Calu3 (cell line): ENCODE measurements at places on chromosomes 12 and 14.

- no peak for DNase-seq
These were observed 168.7 kb downstream of the PHLDA1 start for GRCh38 chr12:75862692-75863471.

DNA sequence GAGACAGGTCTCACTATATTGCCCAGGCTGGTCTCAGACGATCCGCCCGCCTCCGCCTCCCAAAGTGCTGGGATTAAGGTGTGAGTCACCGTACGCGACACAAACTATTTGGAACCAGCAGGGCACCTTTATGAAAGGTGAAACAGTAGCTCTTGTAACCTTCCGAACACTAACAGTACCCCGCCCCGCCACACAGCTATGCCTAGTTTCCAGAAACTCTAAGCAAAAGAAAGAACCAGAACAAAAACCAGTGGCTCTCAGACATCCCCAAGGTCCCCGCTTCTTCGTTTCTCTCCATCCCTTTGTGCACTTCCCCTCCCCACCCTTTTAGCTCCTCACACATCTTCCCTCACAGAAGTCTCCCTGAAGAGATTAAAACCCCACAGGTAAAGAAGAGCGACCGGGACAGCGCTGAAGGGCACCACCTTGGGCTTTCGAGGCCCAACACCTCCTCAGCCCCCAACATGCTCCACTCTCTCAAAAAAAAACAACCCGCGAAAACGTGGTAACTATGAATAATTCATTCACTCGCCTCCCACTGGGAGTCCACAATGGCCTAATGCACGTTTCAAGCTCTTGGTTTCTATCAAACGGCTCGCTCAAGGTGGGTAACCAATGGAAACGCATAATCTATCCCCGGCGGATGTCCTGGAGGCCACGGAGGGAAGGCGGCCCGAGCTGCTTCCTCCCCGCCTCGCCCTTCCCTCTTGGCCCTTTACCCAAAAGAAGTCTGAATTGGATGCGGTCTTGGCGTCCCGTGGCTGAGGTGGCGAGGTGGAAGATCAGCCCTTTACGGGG lies 877 bp downstream of the BAG5 start:
- peak; percentile 31 for DNase-seq

DNA sequence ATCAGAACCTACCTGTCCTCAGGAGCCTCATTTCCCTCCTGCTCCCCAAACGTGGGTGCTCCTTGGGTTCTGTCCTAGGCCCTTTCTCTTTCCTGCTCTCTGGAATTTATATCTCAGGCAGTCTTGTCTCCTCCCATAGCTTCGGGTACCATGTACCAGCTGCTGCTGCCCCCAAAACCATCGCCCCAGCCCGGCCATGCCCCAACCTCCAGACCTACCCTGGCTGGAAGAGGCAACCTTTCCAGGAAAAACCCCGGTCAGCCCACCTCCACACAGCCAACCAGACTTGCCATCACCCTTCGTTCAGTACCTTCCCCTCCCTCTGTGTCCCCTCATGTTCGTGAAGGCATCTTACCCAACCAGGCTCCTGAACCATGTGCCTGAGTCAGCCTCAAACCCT lies 165.1 kb downstream of the CALM1 start:
- DNase-seq = no peak

DNA sequence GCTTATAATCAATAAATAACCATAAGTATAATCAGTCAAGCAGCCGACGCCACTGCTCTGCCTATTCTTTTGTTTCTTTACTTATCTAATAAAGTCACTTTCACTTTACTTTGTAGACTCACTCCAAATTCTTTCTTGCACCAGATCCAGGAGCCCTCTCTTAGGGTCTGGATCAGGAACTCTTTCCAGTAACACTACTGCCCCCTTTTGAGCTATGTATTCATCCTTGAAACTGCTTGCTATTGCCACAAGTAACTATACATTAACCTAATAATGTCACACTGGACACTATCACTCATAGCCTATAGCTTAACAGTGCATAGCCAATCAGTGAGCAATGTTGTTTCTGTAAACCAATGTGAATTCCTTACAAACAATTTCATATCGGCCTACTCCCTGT lies 2.8 kb upstream of the NID2 start:
- no peak for DNase-seq

DNA sequence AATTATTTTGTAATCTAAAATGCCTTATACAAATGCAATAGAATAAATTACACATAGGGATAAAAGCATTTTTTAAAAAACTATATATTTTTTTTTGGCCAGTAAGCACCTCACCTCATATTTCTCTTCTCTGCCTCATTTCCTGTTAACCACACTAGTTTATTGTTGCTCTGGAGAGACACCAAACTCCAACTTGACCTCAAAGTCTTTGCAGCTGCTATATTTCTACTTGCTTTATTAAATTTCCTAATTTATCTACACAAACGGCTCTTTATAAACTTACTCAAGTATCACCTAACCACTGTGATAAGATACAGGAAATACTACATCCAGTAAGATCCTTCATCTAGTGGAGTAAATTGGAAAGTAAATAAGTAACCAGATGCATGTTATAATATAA lies 622.3 kb downstream of the C12orf50 start:
- no peak for DNase-seq

- DNase-seq = no peak
These were observed at the start of gene C14orf180 for GRCh38 chr14:104579507-104579906. TSS of gene C14orf180 (plus strand) at chr14:104579764. CDS start at chr14:104586431, 6,667 bp downstream.

DNA sequence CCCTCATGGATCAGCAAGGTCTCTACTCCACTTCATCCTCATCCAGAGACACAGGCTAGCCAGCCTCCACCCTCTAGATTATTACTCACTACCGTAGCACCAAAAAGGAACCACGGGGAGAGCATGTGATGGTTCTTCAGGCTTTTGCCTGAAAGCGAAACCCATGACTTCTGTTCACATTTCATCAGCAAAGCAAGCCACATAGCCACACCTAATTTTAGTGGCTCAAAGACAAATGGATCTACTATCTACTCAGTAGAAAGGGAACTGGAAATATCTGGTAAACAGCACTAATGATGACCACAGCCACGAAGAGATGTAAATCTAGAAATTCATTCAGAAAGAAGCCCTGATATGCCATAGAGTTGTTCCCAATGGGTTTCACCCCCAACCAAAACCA lies 51.4 kb downstream of the VCPKMT start:
- no peak for DNase-seq

DNA sequence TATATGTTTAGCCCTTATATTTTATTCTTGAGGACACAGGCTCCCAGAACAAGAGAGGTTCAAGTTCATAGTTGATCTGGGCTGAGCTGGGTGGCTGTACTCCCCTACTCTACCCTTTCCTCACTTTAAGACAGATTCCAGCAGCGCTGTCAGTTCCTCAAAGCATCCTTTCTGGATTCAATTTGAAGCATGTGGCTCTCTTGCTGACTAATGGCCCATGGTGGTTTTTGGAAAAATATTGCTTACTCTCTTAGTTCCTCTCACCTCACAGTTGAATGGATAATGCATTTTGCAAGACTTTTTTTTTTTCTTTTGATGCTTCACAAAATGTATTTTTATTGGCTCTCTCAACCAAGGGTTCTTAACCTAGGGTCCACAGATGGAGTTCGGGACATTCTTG lies 4.1 kb downstream of the PELI2 start:
- DNase-seq = no peak

DNA sequence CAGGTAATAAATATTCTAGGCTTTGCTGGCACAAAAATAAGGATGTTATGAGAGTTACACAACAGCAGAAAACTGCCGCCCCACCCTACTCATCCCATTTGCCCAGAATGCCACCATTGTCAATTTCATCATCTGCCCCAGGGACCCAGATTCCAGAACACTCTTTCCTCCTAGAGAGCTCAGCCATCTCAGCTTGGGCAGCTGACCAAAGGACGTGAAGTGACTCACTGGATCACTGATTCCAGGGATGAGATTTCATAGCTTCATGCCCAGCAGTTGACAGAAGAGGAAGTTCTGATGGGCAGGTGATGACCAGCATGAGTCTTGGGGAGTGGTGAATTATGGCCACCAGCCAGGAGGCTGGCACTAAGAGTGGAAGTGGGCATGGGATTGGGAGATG lies 450.3 kb downstream of the RMST start:
- peak; percentile 8 for DNase-seq

DNA sequence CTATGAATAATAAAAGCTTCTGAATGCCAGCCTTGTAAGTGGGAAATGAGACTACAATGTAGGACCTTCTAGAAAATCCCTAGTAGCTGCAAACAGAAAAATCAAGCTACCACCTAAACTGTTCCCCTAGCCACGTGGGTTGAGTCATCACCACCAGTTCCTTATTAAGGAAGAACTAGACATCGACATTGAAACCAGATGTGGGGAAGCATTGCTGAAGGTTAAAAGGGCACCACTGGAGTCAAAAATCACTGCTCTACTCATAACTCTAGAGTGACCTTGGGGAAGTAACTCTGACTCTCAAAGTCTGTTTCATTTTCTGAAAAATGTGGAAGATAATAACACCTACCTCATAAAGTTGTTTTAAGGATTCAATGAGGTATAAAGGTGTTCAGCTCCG lies 9.4 kb upstream of the CNIH1 start:
- DNase-seq = no peak

GRCh38 chr12:101764051-101764792 lies 25.0 kb upstream of the SYCP3 start:
- DNase-seq = no peak

DNA sequence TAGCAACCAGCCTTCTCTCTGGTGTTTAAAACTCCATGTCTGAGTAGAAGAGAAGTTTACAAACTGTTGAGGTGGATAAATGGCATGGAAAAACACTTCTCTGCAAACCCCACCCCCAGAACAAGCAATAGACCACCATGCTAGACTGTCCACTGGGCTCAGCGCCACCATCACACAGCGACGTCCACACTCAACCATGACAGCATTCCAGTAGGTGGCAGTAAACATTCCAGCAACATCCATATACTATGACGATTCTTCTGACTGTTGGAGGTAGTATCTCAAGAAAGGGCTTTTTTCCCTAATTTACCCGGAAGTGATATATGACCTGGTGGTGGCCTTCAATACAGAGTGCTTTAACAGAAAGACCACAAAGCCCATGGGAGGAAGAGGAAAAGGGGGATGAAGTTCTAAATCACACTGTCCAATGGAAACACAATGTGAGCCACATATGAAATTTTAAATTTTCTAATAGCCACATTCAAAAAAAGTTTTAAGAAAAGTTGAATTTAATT lies 152.2 kb downstream of the SLC15A4 start:
- DNase-seq = no peak

DNA sequence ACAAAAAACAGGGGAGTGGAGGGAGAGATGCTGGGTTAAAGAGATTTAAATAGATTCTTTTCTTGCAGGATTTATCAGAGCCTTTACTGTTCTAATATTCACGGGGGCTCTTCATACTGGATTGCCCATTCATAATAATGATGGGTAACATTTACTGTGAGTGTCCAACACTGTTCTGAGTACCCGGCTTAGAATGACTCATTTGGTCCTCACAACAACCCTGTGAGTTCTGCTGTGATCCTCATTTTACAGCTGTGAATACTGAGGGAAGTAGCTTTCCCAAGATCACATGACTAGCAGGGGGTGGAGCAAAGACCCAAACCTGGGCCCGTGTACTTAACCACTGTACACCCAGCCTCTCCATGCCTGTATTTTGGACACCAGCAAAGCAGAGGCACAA lies 113.4 kb downstream of the NT5DC3 start:
- DNase-seq = no peak

DNA sequence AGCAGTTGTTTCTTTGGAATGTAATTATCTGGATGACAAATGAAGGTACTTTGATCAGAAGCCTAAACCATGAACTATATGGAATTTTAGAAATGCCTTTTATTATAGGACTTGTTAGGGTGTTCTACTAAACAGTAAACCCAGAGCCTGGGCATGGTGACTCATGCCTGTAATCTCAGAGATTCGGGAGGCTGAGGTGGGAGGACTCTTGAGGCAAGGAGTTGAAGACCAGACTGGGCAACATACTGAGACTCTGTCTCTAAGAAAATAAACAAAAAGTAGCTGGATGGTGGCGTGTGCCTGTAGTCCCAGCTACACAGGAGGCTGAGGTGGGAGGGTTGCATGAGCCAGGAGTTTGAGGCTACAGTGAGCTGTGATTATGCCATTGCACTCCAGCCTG lies 23.9 kb downstream of the PALS1 start:
- DNase-seq = peak; percentile 20
